ENCODE measurements at places on chromosomes 12 and 14.
A peak's percentile ranks its signal among the peaks of the same experiment; 100 is the strongest.

GRCh38 chr12:21472197-21472823 is 29.1 kb downstream of the RECQL start:
- no peak for DNase-seq

- no peak for DNase-seq
Measured at GRCh38 chr12:122969676-122970075, 3.4 kb upstream of the ABCB9 start.

DNA sequence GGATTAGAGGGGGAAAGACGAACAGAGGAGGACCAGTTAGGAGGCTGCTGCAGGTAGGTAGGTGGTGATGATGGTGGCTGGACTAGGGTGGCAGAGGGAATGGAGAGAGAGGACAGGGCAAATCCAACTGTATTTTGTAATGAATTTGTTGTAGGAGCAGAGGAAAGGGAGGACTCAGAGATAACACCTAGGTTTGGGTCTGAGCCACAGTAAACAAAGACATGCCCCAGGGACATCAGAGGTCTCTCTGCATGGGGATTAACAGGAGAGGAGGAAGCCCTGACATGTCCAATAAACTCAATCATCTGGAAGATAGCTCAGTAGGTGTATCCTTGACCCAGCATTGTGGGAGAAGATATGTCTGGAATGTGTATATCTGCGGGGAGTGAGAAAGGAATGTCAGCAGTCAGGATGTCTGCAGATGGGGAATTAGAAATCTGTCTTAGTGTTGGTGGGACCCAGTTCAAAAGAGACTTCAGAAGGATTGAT is 4.7 kb upstream of the SLC48A1 start:
- no peak for DNase-seq

GRCh38 chr12:105204916-105205315 is 31.1 kb downstream of the APPL2 start:
- peak; percentile 16 for DNase-seq

DNA sequence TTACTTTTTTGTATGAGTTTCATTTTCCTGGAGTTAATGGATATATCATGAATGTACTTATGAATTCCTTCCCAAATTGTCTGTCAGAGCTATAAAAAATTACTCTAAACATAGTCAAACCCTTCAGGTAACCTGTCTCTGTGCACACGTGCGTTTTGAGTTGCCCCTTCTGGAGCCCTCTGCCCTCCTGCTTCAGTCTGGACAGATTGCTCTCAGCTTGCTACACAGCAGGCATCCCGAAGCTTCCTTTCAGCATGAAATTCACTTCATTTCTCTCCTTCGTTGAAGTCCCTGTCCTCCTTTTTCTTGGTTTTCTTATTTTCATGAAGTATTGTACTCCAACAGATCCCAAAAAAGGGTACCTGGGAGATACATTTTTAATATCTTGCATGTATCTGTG is 47.3 kb downstream of the FNTB start:
- no peak for DNase-seq

GRCh38 chr14:96042248-96042930 is 3.2 kb downstream of the C14orf132 start:
- no peak for DNase-seq

- peak; percentile 33 for DNase-seq
Measured at GRCh38 chr12:42482748-42483520, 106.6 kb downstream of the PRICKLE1 start.

- DNase-seq = no peak
Measured at GRCh38 chr12:76901628-76902380, 23.0 kb upstream of the CSRP2 start.

GRCh38 chr12:71780237-71780822 is 25.7 kb downstream of the RAB21 start:
- peak; percentile 4 for DNase-seq

GRCh38 chr12:71838676-71839075 is 883 bp upstream of the TBC1D15 start:
- no peak for DNase-seq

DNA sequence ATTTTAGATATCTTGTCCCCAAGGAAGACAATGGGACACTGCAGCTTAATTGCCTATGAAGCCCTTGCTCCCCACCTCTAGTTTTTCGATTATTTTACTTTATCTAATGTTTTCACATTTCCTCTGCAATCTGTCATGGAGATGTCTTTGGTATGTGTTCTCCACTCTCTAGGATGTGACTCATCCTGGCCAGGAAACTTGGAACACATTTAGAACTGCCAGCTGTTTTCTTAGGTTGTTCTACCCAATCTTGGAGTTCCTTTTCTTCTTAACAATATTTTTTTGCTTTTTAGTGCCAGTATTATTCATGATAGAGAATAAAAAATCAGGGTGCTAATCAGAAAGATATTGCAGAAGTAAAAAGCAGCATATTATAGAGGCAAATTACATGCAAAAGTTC is 101.7 kb upstream of the CLEC14A start:
- no peak for DNase-seq

GRCh38 chr12:70045036-70045435 is 198.2 kb upstream of the CNOT2 start:
- DNase-seq = no peak

DNA sequence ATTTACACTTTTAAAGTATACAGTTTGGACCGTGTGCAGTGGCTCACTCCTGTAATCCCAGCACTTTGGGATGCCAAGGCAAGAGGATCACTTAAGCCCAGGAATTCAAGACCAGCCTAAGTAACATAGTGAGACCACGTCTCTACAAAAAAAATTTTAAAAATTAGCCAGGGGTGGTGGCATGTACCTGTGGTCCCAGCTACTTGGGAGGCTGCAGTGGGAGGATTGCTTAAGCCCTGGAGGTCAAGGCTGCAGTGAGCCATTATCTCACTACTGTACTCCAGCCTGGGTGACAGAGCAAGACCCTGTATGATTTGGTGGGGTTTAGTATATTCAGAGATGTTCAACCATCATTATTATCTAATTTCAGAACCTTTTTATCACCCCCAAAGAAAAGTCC is 4.7 kb downstream of the EIF4B start:
- DNase-seq = no peak

GRCh38 chr12:58496411-58497190 is 423.7 kb downstream of the LRIG3 start:
- DNase-seq = no peak

- DNase-seq = no peak
Measured at GRCh38 chr14:98742001-98742400, 530.0 kb downstream of the BCL11B start.

DNA sequence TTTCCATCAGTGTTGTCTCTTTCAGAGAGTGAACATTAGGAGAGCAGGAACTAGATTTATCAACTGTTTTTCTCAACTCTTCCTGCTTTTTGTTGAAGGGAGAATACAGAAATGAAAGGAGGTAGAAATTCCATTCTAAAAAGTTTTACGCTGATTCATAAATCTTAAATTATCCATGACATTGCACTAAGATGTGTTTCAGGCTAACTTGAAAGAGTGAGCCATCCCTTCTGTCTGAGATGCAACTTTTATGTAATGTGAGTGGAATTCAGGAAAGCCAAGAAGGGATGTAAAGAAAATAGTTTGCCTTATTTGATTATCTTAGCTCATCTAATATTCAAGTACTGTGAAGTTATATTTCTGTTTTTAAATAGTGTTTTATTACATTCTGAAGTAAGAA is 349.5 kb upstream of the RGS6 start:
- DNase-seq = no peak

- DNase-seq = no peak
Measured at GRCh38 chr14:78834766-78835451, 664.7 kb downstream of the NRXN3 start.

DNA sequence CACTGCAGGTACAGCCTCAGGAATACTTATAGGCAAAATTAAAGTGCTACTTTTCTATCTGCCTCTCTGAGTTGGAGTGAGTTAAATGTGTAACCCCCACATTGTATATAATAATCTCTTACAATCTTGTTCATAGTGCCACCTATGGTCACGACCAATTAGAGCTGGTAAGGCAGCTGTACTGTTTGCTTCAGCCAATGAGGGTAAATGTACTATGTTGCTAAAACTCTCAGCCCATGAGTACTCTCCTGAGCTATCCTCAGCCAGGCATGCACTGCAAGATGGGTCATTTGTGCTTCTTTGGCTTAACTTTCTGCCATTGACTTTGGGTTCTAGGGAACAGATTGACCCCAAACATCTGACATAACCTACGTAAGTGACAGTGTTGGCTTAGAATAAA is 15.0 kb upstream of the MDM2 start:
- DNase-seq = no peak

DNA sequence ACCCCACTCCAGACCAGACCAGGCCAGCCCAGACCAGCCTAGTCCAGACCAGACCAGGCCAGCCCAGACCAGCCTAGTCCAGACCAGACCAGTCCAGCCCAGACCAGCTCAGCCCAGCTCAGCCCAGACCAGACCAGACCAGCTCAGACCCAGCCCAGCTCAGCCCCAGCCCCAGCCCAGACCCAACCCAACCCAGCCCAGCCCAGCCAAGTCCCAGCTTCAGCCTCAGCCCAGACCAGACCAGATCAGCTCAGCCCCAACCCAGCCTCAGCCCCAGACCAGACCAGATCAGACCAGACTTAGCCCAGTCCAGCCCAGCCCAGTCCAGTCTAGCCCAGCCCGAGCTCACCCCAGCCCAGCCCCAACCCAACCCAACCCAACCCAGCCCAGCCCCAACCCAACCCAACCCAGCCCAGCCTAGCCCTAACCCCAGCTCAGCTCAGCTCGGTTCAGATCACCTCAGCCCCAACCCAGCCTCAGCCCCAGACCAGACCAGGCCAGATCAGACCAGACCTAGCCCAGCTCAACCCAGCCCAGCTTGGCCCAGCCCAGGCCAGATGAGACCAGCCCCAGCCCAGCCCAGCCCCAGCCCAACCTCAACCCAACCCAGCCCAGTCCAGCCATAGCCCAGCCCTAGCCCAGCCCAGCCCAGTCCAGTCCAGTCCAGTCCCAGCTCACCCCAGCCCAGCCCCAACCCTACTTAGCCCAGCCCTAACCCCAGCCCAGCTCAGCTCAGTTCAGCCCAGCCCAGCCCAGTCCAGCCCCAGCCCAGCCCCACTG is 204.7 kb downstream of the BCL11B start:
- DNase-seq = no peak

GRCh38 chr12:8572507-8572906 is 31.8 kb upstream of the CLEC4E start:
- DNase-seq = no peak

GRCh38 chr14:24394275-24394674 is 4.5 kb upstream of the NYNRIN start:
- DNase-seq = no peak

GRCh38 chr12:6914947-6915788 is 788 bp downstream of the ENO2 start:
- no peak for DNase-seq

- no peak for DNase-seq
Measured at GRCh38 chr12:124603831-124604251, 36.4 kb upstream of the NCOR2 start.

DNA sequence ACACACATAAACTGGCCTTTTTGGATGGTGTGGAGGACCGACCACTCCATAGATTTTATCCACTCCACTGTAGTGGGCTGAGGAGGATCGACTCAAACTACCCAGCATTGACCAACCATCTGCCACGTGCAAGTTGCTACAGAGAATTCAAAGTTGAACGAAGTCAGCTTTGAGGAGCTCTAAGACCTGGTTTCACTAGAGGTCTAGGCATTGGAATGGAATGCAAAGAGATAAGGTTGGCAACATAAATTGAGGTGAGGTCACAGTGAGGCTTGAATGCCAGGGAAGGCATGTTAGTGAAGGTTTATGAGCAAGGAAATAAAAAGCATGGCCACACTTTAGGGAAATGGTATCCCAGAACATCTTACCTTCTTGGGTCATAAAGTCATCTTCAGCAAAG is 14.5 kb downstream of the VWF start:
- DNase-seq = no peak

DNA sequence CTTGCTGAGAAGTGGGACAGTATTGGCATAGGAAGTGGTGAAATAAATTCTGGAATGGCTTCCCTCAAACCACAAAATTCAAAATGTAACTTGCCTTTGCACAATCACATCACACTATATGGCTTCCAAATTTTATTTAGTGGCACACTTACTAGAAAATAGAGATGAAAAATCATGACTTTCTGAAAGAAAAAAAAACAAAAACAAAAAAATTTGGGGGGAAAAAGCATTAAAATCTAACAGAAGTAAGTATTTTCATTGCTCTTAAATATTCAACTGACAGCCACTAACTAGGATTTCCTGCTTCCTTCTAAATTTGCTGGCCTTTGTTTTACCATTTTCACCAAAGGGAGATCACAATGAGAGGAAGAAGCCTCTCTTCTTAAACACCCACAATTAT is 23.0 kb downstream of the ATF7 start:
- DNase-seq = no peak

- no peak for DNase-seq
Measured at GRCh38 chr12:52427083-52427482, 7.1 kb downstream of the KRT75 start.

DNA sequence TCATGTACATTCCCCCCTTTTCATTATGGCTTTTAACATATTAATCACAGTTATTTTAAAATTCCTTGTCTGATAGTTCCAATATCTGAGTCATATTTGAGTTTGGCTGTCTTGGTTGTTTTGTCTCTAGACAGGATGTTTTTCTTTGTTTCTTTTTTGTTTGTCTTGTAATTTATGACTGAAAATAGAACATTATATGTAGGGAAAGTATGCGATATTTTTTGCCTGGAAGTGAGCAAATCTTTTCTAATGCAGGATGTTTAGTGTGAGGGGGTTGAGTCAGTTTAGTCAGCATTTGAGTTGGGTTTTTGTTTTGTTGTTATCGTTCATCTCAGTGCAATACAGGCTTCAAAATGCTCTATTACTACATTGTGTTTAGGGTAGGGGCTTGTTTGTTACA is 239.7 kb downstream of the SNAPC1 start:
- DNase-seq = no peak

DNA sequence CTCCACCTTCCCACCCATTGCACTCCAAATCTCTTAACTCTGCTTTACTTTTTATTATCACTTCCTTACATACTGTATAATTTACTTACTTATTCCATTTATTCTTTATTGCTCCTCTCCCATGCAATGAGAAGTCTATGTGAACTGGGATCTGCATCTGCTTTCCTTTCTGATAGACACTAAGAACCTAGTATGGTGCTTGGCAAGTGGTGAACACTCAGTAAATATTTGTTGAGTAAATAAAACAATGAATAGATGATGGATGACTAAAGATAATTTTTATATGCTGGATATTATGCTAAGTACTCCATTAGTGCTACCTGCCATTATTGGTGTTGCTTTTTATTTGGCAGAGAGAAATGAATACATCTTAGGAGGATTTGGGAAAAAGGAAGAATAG is 151.0 kb downstream of the TPH2 start:
- no peak for DNase-seq

GRCh38 chr12:95215949-95216348 is 1.3 kb downstream of the FGD6 start:
- DNase-seq = no peak

DNA sequence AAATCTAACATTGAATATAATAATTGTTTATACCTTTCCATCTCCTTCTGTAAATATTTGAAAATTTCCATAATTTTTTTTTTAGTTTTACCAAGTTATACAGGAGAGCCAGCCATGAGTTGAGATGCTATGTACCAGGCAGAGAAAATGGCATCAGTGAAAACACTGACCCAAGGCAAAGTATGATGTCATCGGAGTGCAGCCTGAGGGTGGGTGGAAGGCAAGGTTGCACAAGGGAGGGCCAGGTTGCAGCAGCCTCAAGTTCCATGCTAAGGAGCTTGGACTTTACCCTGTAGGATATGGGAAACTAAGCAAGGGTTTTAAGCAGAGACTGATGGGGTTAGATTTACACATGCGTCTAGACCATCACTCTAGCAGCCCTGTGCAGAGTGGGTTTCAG is 441.1 kb downstream of the BCAT1 start:
- no peak for DNase-seq

- DNase-seq = no peak
Measured at GRCh38 chr12:5170844-5171243, 127.2 kb downstream of the KCNA5 start.

All from activated T-cell treated with anti-CD3 and anti-CD28 coated beads for 24 hours (primary cell).